ENCODE measurements at places on chromosomes 1 and 21. TPM values are rescaled to one million over a fixed set of nuclear protein-coding genes. Genes with fewer than 3 reads are reported as not detected.

GPR37L1 gene
- total RNA-seq: not detected

OPTC gene
- total RNA-seq: not detected

PRAMEF18 gene
- not detected for total RNA-seq

PTGFRN gene
- total RNA-seq: 142 TPM

CDA gene
- total RNA-seq: 1.4 TPM

FLG2 gene
- not detected for total RNA-seq

TNFSF4 gene
- total RNA-seq: 10.0 TPM

OR2T1 gene
- not detected for total RNA-seq

MAB21L3 gene
- not detected for total RNA-seq

C1QA gene
- total RNA-seq: not detected

LENEP gene
- total RNA-seq: not detected

CASQ1 gene
- not detected for total RNA-seq

KIFAP3 gene
- 26.4 TPM for total RNA-seq

SH2D1B gene
- not detected for total RNA-seq

BMP8B gene
- under 0.01 TPM for total RNA-seq

CACYBP gene
- 234 TPM for total RNA-seq

CCDC30 gene
- 1.1 TPM for total RNA-seq

TLR5 gene
- 0.06 TPM for total RNA-seq

WDR47 gene
- total RNA-seq: 13.3 TPM

CD247 gene
- not detected for total RNA-seq

GNAT2 gene
- total RNA-seq: 0.49 TPM

LEMD1 gene
- total RNA-seq: not detected

SPRR1A gene
- total RNA-seq: not detected

All from bladder microvascular endothelial cell (primary cell).